ENCODE measurements at places on chromosomes 7 and 10. TPM values are rescaled to one million over a fixed set of nuclear protein-coding genes. Genes with fewer than 3 reads are reported as not detected.
A peak's percentile ranks its signal among the peaks of the same experiment; 100 is the strongest.

PDZD7 gene
- 0.55 TPM for total RNA-seq

KCTD7 gene
- 8.7 TPM for total RNA-seq

DDC gene
- total RNA-seq = not detected

- DNase-seq = no peak
Measured at GRCh38 chr10:103534621-103535498, 41.4 kb downstream of the NEURL1 start.

GRCh38 chr10:49596836-49597235, 13.3 kb upstream of the SLC18A3 start:
- no peak for DNase-seq

DNA sequence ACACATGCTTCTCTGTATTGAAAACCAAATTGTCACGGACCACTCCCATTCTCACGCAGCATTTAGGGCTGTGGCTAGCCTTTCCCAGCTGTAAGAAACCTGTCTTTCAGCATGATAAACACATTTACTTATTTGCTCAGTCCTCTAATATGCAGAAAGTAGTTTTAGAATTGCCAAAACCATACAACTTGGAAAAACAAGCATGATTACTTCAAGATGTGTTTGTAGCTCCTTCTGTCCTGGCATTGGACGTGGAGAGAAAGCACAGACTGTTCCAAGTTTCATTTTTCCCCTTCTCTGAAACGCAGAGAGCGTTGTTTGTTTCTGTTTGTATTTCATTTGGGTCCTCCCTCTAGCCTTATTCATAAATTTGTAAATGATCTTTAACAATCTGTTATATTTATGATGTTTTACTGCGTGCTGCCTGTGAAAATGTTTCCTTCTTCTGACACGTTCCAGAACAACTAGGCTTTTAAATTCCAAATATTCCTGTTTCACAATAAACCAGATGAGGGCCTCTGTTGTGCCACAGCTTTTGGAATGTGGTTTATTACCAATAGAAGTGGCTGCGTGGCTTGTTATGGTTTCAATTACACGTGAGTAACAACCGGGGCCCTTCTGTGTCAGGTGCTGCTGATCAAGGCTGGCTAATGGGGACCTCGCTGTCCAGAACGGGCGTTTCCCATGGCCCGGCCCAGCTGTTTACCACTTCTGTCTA, 26.1 kb downstream of the MNX1 start:
- DNase-seq = no peak

DNA sequence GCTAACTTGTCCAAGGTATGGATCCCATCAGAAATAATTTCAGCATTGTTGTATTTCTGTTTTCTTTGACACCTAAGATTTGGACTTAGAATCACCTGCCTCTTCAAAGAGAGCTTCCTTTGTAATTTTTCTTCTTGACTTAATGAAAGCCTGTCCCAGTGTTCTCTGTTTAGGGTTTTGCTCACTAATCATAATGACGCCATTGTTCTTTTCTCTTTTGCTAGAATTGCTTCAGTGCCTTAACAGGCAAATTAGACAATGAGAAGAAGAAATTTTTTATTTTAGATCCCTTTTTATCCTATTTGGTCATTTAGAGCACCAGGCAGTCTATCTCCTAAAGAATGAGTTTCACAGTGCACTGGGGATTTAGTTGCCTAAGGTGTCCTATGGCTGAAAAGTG, 128.5 kb downstream of the SND1 start:
- DNase-seq = no peak

DNA sequence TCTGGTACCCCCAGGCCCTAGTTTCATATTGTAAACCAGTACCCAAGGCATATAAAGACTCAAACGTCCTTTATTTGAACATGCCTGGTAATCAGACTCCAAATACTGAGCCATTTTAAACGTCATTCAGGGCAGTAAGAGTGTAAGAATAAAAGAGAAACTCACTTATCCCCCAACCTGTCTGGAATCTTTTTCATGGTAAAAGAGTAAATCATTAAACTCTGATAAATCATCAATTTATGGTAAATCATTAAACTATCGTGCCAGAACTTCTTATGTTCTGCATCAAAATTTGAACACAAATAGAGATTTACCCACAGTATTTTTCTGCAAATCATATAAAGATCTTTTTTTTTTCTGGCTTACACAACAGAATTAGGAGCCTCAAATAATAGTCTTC, 734.3 kb upstream of the POT1 start:
- no peak for DNase-seq

DNA sequence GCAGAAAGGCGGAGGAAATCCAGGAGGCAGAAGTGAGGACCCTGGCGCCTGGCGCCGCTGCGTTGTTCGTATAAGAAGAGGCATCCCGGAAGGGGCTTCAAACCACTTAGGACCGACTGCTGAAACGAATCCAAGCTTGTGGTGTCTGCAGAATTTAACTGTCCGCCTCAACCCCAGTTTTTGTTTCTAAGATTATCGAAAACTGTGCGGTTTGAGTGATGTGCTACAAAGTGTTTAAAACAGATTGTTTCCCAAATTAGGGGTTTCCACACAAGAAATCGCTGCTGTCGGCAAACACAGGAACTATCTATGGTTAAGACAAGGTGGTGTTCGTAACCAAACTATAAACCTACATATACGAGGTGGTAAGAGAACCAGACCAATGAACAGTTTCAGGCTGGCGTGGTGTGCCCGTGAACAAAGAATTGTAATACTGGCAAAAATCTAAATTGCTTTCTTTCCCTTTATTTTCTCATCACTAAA, 835 bp upstream of the DGKI start:
- peak; percentile 12 for DNase-seq

- peak; percentile 56 for DNase-seq
Measured at GRCh38 chr7:21851559-21851967, 94.1 kb downstream of the CDCA7L start.

DNA sequence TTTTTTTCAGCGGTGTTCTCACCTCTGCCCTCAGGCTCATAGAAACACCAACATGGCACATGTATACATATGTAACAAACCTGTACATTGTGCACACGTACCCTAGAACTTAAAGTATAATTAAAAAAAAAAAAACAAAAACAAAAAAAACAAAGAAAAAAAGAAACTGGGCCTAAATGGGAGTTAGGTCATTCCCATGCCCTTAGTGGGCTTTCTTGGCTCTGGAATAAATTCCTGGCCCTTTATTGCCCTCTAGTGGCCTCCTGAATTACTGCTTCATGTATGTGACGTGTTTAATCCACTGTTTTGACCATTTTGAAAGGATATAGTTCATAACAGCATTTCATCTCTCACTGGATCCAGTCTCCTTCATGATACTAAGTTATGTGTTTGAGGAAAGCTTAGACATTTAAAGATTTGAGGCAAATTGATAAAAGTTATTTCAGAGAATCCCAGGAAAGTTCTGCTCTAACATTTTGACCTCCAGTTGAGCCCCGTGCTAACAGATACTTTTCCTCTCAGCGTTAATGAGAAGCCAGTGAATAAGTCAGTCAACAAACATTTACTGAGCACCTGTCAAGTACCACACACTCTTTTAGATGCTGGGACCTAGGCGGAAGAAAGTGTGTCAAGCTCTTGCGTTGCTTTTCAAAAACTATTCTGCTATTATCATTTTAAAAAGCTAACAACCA, 54.7 kb upstream of the SYPL1 start:
- DNase-seq = peak; percentile 69

DNA sequence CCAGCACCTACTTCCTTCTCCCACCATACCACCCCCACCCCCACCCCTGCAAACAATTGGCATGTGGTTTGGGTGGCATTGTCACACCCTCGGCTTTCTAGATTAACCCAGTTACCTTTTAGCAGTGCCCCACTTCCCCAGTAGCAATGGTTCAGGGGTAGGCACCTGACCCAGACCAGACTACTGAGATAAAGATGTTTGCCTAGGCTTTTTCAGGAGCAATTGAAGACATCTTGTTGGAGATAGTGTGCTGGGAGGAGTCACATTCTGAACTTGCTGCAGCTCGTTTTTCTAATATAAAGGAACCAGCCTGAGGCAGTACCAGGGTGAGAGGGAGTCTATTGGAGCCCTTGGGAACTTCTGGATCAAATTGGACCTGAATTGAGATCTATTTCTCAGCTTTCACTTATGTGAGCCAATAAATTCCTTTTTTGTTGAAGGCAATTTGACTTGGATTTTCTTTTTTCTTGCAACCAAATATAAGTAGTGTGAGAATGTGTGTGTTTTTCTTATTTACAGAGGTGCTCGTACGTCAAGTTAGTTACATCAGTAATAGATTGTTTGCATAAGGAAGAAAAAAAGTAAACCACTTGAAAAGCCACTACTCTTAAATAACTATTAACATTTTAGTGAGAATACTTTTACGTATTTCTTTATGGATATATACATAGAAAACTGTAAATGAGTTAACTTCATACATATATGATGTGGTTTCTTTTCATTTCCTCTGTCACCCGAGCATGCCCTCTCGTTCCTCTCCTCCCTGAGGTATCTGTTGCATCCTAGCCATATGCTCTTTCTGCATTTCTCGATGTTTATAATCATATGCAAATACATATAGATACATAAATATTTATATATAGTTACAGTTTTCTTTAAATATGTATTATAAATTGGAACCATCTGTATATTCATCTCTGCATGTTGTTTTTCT, 38.0 kb downstream of the RAB18 start:
- DNase-seq = no peak
